ENCODE measurements at places on chromosomes 3 and 15. TPM values are rescaled to one million over a fixed set of nuclear protein-coding genes. Genes with fewer than 3 reads are reported as not detected.

DNA sequence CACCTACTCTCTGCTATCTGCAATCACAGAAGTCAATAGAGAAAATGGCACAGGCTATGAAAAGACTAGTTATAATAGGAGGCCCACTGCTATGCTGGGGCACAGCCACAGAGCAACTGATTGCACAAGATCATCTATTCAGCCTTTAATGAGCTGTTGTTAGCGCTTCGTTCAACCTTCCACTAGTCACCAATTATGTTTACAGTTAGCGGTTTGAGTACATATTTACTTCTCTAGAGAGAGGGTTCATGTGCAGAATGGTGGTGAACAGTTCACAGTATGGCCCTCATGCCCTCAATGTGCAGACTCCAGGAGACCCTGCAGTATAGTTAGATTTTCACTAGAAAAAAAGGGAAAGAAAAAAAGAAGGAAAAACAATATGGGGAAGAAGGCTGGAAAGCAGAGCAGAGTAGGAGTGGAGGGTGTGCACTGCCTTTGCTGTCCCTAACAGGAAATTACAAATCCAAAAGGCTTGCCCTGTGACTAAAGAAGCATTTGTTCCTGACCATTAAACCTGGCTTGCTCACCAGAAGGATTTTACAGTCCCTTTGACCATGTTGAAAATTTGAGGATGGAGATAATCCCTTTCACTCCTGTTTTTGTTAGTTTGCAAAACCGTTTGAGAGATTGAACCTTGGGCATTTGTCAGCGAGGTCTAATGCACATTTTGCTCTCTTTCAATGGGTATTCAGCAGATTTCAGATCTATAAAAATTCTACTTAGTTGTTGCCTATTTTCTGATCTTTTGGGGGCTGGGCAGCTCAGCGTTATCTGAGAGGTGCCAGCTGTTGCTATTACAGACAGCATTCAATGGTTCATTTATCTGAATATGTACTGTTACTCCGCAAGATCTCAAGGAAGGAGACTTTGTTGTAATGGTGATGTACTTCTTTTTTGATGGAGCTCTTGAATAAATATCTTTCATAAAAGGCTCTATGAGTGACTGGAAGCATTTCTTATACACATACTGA lies 296.1 kb downstream of the LSAMP start:
- no peak for DNase-seq

GRCh38 chr15:77044228-77045042 lies 26.5 kb downstream of the TSPAN3 start:
- DNase-seq: no peak

DNA sequence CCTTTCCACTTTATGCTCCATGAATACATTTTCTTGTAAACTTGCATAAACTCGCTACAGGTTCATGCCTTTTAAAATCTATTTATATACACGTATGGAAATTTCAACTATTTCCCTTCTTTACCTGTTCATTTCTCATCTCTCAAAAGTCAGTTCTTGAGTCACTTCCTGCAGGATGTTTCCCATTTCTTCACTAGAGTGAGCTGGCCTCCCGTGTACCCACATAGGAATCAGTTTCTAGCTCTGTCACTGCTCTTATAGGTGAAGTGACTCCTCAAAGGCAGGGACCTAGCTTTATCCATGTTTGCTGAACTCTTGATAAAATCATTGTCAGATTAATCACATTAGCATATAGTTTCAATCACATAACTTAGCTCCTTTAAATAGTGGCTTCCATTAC lies 259.7 kb downstream of the EPHA3 start:
- DNase-seq: no peak

DNA sequence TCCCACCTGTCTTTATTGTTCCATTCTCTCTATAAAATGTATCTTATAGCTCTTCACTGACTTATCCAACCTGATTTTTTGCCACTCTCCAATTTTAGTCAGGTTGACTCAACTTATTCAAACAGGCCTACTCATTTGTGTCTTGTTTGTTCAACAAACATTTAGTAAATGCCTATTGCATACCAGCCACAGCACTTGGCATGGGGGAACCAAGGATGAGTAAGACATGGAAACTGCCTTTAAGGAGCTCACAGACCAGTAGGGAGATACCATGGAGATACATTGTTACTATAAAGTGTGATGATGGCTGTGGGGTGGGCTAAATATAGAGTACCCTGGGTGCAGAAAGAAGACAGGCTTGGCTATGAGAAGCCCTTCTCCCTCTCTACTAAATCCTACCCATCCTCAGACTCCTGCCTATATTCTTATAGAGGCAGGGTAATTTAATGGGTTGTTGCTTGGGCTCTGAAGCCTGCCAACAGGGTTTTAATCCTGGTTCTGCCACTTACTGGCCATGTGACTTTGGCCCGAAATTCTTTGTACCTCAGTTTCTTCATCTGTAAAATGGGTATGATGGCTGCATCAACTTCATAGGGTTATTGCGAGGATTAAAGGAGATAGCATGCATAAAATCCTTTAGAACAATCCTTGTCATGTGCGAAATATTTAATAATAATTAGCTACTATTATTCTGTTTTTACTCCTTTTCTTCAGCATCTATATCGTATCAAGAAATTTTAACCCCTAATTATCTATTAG lies 348.5 kb upstream of the UMPS start:
- no peak for DNase-seq

DNA sequence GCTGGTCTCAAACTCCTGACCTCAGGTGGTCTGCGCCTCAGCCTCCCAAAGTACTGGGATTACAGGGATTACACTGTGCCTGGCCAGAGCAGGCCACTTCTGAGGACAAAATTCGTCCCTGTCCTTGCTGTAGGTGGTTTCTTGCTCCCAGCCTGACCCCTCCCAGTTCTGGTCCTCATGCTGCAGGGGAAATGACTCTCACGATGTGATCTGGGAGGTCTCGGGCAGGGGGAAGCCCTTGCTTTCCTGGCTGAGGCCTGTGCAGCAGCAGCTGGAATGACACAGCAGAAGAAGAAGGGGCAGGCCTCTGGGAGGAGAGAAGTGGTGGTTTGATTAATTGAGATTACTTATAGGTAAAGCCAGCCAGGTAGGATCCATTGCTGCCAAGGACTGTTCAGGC lies 39.3 kb downstream of the MEGF11 start:
- no peak for DNase-seq

DNA sequence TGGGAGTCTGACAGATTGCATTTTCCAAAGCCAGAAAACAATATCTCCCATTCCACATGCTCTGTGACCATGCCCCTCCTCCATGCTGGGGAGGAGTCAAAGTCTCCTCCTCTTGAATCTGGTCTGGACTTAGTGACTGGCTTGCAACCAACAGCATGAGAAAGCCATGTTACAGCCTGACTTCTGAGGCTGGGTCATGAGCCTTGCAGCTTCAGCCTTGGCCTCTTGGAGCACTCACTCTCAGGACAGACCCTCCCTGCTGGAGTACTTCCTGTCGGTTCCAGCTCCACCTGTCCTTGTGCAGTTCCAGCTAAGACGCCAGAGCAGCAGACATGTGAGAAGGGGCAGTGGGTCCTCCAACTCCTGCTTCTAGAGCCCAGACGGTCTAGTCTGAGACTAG lies 49.7 kb upstream of the RBSN start:
- no peak for DNase-seq

DNA sequence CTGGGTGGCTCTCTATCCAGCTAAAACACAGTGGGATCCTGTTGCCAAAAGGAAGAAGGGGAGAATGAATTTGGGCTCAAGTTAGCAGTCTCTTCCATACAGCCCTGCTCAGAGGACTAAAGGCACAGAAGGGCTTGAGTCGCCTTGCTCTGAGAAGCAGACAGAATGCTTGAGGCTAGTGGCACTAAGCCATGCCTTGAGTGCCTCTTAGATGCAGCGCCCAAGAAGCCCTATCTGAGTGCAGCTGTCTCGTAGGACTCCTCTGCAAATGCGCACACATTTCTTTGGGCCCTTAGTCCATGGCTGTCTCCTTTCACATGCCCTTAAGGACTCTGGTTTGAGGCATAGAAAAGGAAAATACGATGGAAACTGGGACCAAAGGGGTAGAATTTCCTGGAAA lies 211.3 kb upstream of the CHRM5 start:
- DNase-seq: no peak

DNA sequence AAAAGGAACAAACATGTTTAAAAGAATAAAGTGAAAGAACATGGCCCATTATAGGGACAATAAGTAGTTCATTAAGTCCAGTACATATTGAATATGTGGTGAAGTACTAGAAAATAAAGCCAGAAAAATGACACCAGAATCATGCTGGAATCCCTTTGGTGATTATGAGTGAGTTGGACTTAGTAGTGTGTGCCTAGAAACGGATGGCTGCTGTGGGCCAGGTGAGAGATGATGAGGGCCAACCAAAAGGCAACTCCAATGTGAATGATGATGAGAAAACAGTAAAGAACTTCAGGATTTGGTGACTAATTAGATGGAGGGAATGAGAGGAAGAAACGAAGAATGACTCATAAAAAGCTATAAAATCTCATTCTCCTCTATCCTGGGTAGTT lies 3.3 kb downstream of the CRYGS start:
- no peak for DNase-seq

- no peak for DNase-seq
Measured at GRCh38 chr3:90054311-90054710, 946.9 kb downstream of the EPHA3 start.

- DNase-seq: peak; percentile 29
Measured at GRCh38 chr3:27596334-27596841, 112.2 kb upstream of the SLC4A7 start.

DNA sequence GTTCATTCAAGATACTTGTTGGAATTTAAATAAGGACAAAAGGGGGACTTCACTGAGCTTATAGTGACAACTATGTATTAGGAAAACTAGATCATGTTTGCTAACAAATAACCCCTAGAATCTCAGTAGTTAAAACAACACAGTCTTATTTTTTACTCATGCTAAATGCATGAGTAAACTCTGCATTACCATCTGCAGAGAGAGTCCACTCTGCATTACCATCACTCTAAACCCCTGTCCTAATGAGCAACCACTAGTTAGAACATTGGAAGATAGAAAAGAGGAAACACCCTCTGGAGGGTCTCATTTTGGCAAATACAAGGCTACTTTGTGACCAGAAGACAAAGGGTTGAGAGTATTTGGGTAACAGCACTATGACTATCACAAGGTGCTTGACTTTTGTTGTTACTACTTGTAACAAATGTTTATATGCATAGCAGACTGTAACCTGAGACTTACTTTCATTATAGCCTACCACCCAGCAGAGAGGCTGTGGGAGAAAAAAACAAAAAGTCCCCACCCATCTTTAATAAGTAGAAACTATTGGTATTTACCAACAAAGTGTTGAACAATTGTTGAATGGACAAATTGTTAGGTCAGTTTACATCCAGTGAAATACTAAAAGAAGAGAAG lies 99.1 kb downstream of the OXSM start:
- DNase-seq: no peak

GRCh38 chr3:13085081-13085845 lies 12.0 kb upstream of the IQSEC1 start:
- no peak for DNase-seq

GRCh38 chr3:102182162-102182561 lies 252.7 kb upstream of the ZPLD1 start:
- DNase-seq: no peak

DNA sequence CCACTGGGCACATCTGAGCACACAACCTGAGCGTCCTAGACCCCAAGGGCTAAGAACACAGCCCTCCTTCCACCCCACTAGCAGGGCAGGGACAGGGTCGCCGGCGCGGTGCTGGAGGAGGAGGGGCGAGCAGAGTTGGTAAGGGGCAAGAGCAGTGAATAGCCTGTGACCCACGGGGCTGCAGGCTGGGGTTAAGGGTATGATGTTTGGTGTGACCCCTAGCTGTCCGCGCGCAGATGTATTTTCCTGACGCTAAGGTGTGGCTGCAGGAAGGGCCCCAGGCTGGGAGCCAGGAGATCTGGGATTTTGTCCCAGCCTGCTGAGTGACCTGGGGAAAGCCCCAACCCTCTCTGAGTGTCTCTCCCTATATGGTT lies 1.3 kb upstream of the C15orf39 start:
- no peak for DNase-seq

DNA sequence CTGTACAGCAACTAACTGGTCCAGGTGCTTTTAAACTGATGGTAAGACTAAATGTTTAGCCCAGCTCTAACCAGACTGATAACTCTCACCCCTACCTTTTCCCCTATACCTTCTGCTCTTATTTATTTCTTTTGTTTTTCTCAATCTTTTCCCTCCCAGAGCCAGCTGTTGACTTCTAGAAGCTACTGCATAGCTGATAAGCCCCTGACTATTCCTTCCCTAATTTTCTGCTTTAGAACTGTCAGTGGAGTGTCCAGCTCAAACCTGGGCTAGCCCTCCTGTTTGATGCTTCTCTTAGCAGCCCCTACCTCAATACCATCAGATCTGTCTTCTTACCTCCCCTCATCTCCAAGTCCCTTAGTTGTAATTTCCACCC lies 20.6 kb downstream of the SLC35G2 start:
- DNase-seq: no peak

DNA sequence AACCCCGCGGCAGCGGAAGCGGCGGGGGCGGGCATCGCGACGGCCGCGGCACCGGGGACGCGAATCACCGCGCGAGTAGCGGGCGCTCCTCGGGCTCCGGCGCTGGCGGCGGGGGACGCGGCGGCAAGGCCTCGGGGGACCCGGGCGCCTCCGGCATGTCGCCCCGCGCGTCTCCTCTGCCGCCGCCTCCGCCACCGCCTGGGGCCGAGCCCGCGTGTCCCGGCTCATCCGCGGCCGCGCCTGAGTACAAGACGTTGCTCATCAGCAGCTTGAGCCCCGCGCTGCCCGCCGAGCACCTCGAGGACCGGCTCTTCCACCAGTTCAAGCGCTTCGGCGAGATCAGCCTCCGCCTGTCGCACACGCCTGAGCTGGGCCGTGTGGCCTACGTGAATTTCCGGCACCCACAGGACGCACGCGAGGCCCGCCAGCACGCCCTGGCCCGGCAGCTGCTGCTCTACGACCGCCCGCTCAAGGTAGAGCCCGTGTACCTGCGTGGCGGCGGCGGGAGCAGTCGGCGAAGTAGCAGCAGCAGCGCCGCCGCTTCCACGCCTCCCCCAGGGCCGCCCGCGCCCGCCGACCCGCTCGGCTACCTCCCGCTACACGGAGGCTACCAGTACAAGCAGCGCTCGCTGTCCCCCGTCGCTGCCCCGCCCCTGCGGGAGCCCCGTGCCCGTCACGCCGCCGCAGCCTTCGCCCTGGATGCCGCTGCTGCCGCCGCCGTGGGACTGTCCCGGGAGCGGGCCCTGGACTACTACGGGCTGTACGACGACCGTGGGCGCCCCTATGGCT lies 675 bp downstream of the RBM15B start:
- no peak for DNase-seq

SPTBN5 gene
- polyA plus RNA-seq: 5.2 TPM

AADACL2 gene
- polyA plus RNA-seq: 0.31 TPM

FILIP1L gene
- polyA plus RNA-seq: 42.3 TPM

SMAD6 gene
- polyA plus RNA-seq: 7.5 TPM

ARL6IP5 gene
- polyA plus RNA-seq: 122 TPM

TGM5 gene
- 0.08 TPM for polyA plus RNA-seq

CNTN6 gene
- polyA plus RNA-seq: 0.59 TPM

SSUH2 gene
- polyA plus RNA-seq: 2.9 TPM
